Right lobe of liver (tissue), 6 donors: ENCODE measurements at places on chromosomes 5 and 9. TPM values are rescaled to one million over a fixed set of nuclear protein-coding genes. Genes with fewer than 3 reads are reported as not detected.

Gene FGD3
- total RNA-seq: 2.0 TPM

Gene SPATA31C1
- not detected for total RNA-seq

Gene ELOVL7
- 1.2 TPM for total RNA-seq

Gene RASEF
- 6.1 TPM for total RNA-seq

Gene NKD2
- total RNA-seq: 2.7 TPM

Gene ELAVL2
- not detected for total RNA-seq

Gene DIPK1B
- 7.7 TPM for total RNA-seq

Gene FOXD4L3
- not detected for total RNA-seq

Gene PCDHB12
- 0.31 TPM for total RNA-seq

Gene PCDHGA10
- total RNA-seq: 2.6 TPM

Gene PFN3
- not detected for total RNA-seq

Gene PRRX2
- total RNA-seq: not detected

Gene PCDHGC5
- 0.24 TPM for total RNA-seq

Gene PCDHGB3
- 1.8 TPM for total RNA-seq

Gene PDE8B
- 4.1 TPM for total RNA-seq

Gene SLC1A1
- 37.7 TPM for total RNA-seq

Gene C5
- 616 TPM for total RNA-seq

Gene TMEM232
- 0.31 TPM for total RNA-seq

Gene PTPRD
- 6.1 TPM for total RNA-seq

Gene PCDHGA8
- 0.38 TPM for total RNA-seq

Gene OLFM1
- 1.2 TPM for total RNA-seq

Gene STING1
- total RNA-seq: 11.3 TPM

Gene SURF1
- 68.8 TPM for total RNA-seq

Gene DMRT3
- not detected for total RNA-seq

Gene FLT4
- total RNA-seq: 9.7 TPM

Gene FBXO10
- 4.4 TPM for total RNA-seq

Gene FBN2
- 0.19 TPM for total RNA-seq

Gene C6
- 753 TPM for total RNA-seq

Gene CDKN2A
- total RNA-seq: 1.4 TPM

Gene TMEM174
- total RNA-seq: not detected

Gene LCN6
- 0.63 TPM for total RNA-seq

Gene ISL1
- not detected for total RNA-seq

Gene PCDHB13
- total RNA-seq: 0.56 TPM

Gene HRCT1
- 0.81 TPM for total RNA-seq

Gene CA9
- 1.6 TPM for total RNA-seq

Gene C5orf52
- total RNA-seq: not detected

Gene NR6A1
- 1.9 TPM for total RNA-seq

Gene BHMT
- total RNA-seq: 105 TPM

Gene DHX29
- 10.8 TPM for total RNA-seq

Gene CTNND2
- total RNA-seq: 1.5 TPM

Gene KLHL3
- 1.9 TPM for total RNA-seq

Gene CLIC3
- total RNA-seq: not detected

Gene DAB2IP
- total RNA-seq: 21.6 TPM

Gene ZNG1A
- total RNA-seq: 12.4 TPM

Gene FRMPD1
- total RNA-seq: 0.10 TPM

Gene PCDHGB6
- total RNA-seq: 1.9 TPM
